ENCODE measurements at places on chromosomes 1 and 21. TPM values are rescaled to one million over a fixed set of nuclear protein-coding genes. Genes with fewer than 3 reads are reported as not detected.
A peak's percentile ranks its signal among the peaks of the same experiment; 100 is the strongest.

DNA sequence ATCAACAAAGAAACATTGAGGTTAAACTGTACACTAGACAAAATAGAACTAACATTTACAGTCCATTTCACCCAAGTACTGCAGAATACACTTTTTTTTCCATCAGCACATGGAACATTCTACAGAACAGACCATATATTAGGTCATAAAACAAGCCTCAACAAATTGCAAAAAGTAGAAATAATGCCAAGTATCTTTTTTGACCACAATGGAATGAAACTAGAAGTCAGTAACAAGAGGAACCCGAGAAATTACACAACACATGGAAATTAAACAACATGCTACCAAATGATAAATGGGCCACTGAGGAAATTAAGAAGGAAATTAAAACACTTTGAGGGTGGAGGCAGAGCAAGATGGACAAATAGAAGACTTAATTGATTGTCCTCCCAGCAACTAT is 8.4 kb upstream of the C1orf185 start:
- DNase-seq = no peak

Gene GPR52
- not detected for polyA plus RNA-seq

DNA sequence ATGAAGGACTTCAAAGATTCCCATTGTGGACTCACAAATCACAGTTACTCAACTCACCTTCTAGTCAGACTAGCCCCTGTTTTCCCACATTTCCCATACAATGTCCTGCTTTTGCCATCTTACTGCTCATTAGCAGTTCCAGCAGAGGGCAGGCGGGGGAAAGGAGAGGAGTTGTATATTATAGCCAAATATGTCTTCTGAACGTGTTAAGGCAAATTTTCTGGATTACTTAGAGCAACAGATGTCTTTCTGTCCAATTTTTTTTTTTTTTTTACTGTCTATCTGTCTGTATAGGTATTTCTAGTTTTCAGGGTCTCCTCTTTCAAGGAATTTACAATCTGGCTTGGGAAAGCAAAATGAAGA is 29.9 kb upstream of the DDAH1 start:
- no peak for DNase-seq

DNA sequence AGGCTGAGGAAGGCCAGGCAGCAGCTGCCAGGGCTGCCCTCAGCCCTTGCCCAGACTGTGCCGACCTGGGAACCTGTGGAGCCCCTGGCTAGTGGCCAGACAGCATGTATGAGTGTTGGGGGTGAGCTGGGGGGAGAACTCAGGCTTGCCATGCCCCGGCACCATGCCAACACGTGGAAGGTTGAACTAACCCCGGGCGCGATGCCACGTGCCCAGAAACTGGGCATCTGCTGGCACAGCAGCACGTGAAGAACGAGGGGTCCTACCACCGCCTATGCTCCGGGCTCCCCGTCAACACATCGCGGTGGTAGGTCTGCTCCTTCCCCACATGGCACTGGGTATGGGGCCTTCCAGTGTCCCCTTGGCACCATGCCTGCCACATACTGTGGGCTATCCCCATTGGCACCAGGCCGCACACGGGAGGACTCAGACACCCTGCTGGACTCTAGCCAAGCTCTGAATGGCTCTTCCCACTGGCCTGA is 68.7 kb downstream of the CASZ1 start:
- DNase-seq = no peak

DNA sequence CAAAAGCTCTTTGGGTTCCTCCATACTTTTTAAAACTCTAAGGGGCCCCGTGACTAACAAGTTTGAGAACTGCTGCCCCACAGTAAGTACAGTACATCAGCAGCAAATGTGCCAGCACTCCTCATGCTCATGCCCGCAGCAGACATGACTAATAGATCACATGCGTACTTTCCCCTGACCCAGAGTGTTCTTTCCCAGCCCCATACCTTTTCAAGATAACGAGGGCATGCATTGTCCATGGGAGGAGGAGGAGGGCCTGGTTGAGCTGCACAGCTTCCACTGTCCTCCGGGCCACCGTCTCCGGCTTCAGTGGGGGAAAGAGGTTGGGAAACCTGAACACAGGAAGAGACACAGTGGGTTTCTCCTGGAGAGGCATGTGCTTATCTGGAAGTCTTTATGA is 45.5 kb downstream of the DHRS3 start:
- DNase-seq = no peak

Gene PGLYRP3
- not detected for polyA plus RNA-seq

GRCh38 chr1:11838349-11839272 is 9.0 kb downstream of the NPPA start:
- peak; percentile 38 for DNase-seq

Gene PGLYRP4
- not detected for polyA plus RNA-seq

Gene CYP4B1
- 2.2 TPM for polyA plus RNA-seq

- DNase-seq = no peak
Observed at GRCh38 chr1:27117733-27118439, 37.0 kb downstream of the SLC9A1 start.

- DNase-seq = no peak
Observed at GRCh38 chr1:5423109-5423508, 569.1 kb downstream of the NPHP4 start.

Gene SEC16B
- polyA plus RNA-seq = 4.1 TPM

Gene MAP3K21
- polyA plus RNA-seq = 36.6 TPM

DNA sequence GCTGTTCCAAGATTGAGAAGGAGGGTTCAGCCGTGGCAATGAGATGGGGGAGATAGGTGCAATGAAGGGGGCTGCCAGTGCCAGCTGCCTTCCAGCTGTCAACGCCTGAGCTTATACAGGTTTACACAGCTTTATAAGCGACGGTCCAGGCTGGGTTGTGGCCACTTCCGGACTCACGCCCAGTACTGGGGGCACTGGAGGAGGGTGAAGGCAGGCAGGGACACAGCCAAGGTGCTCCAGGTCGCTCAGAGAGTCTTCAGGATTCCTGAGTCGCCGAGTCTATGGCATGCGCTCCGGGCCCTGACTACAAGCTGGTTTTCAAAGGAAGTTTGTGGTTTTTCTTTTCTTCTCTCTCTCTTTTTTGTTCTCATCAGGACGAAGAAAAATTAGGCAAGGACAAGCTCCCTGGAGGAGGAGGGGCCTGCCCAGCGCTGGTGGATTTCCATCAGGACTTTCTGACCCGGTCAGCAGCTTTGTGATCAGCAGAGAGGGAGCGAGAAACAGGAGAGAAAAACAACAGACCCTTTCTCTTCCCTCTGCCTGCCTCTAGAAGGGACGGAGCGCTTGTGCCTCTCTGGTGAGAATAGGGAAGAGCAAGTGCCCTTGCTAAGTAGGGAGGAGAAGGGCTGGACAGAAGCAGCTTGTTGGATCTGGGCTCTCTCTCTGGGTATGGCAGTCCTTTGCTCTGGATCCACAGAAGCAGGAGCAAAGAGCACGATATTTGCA is at the start of gene MINDY1:
Gene MINDY1, minus strand, starts transcription at position 576 of the 726 bp plus-strand sequence. CDS start 4,285 bp downstream, outside the sequence.
- DNase-seq = peak; percentile 84

All from left kidney (tissue), 8 donors.